ENCODE measurements at places on chromosomes 2 and 18.

- no peak for DNase-seq
These were observed 21.4 kb downstream of the ZNF24 start for GRCh38 chr18:35322486-35323458.

DNA sequence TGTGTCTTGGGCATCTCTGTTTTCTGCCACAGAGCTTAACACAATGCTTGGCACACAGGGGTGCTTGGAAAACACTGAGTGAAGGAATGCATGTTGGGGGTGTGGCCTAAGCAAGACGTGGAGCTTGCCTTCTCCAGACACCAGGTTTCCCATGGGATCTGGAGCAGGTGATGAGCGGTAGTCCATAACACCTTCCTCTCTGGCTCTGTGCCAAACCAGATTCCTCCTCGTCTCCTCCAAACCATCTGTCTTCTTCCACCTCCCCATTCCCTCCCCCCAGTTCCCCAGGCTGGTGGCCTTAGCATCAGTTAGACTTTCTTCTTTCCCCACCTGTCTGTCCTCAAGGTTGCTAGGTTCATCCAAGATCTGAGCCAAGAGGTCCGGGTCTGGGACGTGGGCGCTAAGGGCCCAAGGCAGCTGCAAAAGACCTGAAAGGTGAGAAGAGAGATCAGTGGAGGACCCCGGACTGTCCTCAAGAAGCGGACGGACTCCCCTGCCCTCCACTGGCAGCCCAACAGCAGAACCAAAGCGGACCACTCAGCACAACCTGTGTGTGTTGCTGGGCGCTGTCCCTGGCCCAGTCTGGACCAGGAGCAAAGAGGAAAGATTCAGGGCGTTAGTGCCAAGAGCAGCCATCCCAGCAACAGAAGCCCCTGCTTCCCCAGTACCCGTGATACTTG, 1.2 kb upstream of the ITM2C start:
- DNase-seq = no peak

DNA sequence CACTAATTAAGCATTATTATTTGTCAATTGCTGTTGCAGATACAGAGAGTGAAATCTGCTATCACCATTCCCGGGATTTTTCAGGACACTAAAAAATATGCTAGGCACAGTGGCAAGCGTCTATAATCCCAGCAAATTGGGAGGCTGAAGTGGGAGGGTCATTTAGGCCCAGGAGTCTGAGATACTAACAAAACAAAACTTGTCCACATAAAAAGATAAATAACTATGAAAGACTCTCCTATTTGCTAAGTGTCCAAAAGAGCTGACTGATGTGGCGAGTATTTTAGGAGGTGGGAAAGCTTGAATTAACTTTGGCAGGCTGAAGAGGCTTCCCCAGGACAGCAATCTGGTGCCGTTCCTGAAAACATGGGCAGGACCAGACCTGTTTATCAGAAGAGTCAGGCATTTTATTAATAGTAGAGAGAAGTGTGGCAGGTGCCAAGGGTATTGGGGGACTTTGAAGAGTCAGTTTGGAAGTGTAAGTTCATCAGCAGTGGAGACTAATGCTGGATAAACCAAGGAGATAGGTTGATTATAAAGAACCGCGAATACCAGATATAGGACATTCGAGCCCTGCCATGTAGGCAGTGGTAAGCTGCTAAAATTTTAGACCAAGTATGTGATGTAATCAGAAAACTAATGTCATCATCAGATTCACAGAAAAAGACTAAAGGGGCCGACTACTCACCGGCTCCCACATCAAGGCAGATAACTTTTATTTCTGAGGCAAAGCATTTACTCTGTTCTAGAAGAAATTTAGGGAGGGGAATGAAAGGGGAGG, 201.8 kb downstream of the EPHA4 start:
- no peak for DNase-seq

DNA sequence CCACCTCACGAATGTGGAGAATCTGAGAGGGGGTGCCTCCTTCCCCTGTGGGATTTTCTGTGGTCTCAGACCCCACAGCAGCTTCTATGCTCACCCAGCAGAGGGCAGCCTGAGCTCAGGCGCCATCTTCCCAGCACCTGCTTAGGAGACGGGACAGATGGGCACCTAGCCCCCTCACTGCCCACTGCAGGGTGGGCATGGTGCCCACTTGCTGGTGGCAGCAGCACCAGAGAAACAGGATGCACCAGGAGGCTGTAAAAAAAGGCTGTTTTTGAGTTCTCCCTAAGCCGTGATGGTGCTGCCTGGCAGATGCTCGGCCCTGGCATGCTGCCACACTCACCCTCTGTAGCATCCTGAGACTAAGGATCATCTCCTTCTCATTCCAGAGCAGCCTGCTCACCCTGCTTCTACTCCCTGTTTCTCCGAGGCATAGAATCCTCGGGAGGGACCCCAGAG, 19.1 kb upstream of the SLC20A1 start:
- DNase-seq = peak; percentile 53

- DNase-seq = no peak
These were observed 748 bp downstream of the LIPG start for GRCh38 chr18:49562481-49563129.

DNA sequence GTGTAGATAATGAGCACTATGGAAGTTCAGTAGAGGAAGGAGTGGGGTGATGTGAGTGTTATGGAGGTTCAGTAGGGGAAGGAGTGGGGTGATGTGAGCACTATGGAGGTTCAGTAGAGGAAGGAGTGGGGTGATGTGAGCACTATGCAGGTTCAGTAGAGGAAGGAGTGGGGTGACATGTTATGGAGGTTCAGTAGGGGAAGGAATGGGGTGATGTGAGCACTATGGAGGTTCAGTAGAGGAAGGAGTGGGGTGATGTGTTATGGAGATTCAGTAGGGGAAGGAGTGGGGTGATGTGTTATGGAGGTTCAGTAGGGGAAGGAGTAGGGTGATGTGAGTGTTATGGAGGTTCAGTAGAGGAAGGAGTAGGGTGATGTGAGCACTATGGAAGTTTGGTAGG, 116.3 kb upstream of the SMAD7 start:
- no peak for DNase-seq

- no peak for DNase-seq
These were observed 5.3 kb upstream of the FOSL2 start for GRCh38 chr2:28387082-28387960.

DNA sequence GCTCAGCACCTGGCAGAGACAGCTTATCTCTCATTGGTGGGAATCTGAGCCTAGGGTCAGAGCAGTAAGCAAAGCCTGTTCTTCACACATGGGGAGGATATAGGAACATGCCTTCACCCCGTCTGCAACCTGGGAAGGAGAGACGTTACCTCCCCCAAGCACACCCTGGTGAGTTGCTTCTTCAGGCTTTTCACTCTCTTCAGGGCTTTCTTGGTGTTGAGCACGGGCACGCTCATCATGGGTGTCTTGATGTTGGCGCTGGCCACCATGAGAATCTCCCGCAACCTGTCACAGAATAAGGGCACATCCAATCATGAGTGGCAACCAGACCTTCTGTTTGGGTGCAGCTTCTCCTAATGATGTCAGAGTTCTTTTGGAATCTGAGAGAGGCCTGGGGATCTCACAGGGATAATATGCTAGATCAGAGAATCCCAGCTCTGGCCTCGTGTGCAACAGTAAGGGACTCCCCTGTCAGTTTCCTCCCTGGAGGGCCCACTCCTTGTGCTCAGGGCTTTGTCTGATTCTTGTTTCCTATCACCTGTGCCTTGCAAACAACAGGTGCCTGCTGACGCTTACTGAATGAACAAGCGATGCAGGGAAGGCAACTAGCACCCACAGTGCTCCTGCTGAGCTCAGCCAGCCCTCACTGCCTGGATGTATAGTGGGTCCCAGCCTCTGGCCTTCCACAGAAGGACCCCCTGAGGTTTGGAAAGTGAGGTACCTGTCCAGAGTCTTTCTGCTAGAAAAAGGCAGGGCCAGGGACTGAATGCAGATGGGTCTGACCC, 66.3 kb downstream of the POLR1A start:
- no peak for DNase-seq

DNA sequence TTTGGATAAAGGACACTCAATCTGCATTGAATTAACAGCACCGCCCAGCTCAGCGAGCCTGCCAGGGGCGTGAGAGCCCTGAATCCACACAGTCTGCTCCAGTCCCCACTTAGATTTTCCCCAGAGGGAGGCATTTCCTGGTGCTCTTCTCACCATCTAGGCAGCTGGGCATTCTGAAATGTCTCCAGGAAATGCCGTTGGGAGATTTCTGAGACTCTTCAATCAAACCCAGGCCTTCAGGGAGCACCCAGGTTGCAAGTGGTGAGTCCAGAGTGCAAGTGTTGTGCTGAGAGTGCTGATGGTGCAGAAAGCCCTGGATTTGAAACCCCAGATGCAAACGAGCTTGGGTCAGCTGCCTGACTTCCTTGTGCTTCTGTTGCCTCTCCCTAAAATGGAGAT, 23.4 kb upstream of the TMEM37 start:
- no peak for DNase-seq

DNA sequence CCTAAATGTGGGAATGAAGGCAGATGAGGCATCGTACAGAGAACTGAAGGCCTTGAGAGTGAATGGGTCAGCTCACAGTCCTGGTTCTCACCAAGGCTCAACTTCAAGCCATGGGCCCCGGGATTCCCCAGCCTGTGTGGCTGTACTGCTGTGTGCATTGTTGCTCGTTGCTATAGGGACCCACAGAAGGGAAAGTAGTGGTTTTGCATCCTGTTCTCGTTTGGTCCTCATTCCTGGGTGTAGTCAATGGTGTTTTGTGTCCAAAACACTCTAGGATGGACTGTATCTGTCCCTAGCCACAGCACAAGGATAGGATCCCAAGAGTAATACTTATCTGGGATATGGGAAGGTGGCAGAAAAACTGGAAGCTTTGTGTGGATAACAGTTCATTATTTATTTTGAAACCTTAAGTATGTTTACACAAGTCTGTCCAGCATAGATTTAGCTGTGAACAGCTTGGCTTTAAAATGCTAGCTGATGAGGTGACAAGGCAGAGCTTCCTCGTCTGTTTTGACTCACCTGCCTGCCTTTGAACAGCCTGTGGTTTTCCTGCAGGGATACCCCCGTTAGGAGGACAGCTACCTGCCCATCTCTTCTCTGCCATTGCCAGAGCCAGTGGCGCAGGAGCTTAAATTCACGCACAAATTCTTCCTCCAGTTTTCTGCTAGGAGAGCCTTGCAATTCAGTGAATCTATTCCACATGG, 85.0 kb downstream of the WDSUB1 start:
- no peak for DNase-seq

- no peak for DNase-seq
These were observed 286.8 kb downstream of the ARL6IP6 start for GRCh38 chr2:153005071-153005730.

All from D721Med (cell line).